ENCODE measurements at places on chromosomes 5 and 9. TPM values are rescaled to one million over a fixed set of nuclear protein-coding genes. Genes with fewer than 3 reads are reported as not detected.

- DNase-seq = no peak
Measured at GRCh38 chr5:114657342-114658130, 295.7 kb downstream of the KCNN2 start.

GRCh38 chr5:6491919-6492290 is 43.2 kb downstream of the UBE2QL1 start:
- DNase-seq = no peak

DNA sequence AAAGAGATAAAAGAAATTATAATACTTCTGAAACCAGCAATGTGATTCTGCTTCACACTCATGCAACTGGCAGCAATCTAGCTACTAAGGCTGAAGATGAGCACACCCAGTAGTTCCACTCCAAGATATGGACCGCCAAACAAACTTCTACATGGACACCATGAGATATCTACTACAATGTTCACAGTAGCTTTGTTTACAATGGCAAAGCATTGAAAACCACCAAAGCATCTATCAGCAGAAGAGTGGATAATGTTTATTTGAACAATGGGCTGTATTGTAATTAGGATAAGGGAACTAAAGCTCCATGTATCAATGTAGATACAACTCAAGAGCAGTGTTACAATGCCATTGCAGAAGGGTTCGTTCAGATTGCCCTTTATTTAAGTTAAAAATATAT is 91.2 kb upstream of the ERBIN start:
- no peak for DNase-seq

DNA sequence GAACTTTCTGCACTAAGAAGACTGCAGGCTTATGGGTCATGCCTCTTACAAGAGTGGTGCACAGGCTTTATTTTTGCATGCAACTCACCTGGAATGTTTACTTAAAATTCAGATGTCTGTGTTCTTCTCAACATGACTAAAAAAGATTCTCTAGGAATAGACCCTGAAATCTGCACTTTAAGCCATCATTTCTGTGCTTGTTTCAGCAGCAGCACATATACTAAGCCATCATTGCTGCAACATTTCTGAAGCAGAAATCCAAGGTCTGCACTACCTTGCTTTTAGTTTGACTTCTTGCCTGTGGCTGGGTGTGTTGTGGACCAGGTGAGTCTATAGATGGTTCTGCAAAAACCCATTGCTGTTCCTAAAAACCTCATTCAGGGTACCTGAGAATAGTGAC is 156.8 kb downstream of the CEP120 start:
- no peak for DNase-seq

- no peak for DNase-seq
Measured at GRCh38 chr9:102474357-102474756, 520.8 kb upstream of the CYLC2 start.

DNA sequence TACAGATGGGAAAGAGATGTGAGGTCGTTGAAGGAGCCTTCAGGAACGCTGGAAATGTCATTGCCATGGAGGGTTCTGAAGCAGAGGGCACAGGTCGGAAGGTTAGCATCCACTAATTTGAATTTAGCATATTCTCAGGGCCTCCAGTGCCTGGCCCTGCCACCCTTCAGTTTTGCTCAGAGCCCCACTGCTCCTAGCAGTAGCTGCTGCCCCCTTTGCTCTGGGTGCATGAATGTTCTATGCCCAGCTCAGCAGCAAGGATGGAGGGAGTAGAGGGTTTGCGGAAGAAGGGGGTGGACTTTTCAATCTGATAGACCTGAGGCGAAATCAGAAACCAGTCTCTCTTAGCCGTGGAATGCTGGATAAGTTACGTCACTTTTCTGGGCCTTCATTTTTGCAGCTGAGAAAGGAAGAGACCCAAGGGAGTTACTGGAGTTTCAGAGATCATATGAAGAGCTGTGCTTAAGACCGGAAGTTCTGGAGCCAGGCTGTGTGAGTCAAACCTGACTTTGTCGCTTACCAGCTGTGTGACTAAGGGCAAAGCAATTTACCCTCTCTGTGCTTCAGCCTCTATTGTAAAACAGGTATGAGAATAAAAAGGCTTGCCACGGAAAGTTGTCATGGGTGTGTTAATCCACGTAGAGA is 133.2 kb upstream of the PANK3 start:
- no peak for DNase-seq

DNA sequence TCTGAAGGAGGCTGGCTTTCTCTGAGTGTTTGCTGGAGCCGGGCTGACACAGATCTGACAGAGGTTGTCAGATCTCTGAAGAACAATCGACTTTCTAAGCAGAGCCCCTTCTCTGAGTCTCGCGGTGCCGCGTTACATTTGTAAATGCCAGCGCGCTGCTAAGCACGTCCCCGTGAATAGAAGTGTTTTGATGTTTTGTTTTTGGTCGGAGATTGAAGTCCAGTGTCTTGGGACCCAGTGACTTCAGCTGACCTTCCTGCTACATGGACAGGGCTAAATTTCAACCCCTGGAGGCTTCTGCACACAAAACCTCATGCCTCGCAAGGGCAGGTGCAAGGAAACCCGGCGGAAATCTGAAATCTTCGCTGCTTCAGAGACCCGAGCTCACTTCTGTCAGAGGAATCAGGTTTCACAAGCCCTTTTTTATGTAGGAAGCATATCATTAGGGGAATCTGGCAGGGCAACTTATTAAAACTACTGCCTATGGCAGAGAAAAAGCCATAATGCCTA is 27.2 kb downstream of the NEUROG1 start:
- DNase-seq = no peak

GRCh38 chr5:80967500-80968181 is 7.5 kb downstream of the RASGRF2 start:
- no peak for DNase-seq

GRCh38 chr5:154816891-154817492 is 33.4 kb downstream of the FAXDC2 start:
- no peak for DNase-seq

GRCh38 chr5:133827011-133827410 is 141.4 kb downstream of the C5orf15 start:
- DNase-seq = no peak

GRCh38 chr5:15374886-15375285 is 125.1 kb upstream of the FBXL7 start:
- no peak for DNase-seq

DNA sequence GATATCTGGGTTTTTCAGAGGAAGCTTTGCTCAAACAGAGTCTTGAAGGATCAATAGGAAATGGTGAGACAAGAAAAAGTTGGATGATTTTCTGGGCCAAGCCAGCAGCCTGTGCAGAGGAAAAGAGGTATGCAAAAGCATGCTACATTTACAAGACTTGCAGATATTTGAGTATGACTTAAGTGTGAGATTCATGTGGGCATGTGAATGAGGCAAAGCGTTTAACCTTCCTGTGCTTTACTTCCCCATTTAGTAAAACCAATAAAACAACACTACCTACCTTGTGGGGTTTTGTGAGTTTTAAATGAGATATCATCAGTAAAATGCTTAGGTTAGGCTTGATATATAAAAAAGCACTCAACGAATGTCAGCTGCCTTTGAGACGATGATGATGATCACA is 58.1 kb downstream of the PIP5K1B start:
- no peak for DNase-seq

DNA sequence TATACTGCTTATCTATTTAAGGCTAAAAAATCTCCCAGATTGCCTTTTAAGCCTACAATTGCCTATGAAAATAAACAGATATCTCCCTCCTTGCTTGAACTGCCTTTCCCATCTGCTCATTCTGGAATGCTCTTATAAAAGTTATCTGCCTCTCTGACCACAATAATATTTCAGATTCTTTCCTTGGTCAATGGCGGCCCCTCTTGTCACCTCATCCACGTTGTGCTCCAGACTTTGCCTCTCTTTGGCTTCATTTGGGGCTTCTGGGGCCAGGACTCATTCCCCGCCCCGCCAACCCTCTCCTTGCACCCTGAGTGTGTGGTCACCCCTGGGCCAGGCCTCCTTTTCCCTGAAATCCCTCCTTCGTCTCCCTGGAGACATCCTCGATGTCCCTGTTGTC is 110.0 kb upstream of the RPS23 start:
- DNase-seq = no peak

DNA sequence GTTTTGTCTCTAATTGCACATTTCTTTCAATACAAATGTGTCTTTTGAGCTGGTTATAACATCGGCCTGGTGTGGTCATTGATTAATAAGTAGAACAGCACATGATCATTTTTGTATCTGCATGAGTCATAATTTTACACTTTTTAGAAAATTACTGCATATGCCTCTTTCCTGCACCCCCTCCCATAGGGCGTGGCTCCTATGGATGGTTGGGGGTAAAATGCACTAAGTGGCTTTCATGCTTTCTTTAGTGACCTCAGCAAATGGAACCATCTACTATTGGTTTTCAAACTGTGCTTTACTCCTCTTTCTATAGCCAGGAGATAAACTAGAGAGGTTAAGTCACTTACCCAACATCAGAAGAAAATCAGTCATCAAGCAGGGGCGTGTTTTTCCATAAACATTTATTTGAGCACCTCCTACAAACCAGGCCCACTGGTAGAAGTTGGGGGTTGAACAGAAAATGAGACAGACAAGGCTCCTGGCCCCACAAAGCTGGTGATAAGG is 3.8 kb downstream of the ANXA6 start:
- peak; percentile 78 for DNase-seq

DNA sequence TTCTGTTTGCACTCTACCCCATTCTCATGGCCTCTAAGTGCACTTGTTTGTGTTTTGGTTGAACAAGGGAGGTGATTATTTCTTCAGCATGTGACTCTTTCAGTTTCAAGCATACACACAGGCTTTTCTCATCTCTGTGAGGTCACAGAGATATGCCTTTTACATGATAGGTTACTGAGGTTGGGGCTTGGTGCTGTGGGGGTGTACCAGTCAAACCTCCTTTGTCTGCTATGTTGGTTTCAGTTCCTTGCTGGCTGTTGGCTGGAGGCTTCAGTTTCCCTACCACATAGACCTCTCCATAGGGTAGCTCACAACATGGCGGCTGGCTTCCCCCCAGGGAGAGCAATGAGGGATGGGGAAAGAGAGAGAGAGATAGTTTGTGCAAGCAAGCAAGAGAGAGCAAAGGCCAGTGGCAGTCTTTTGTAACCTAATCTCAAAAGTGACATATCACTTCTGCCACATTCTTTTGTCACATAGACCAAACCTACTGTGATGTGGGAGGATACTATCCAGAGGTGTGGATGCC is 96.7 kb upstream of the SEMA6A start:
- no peak for DNase-seq

DNA sequence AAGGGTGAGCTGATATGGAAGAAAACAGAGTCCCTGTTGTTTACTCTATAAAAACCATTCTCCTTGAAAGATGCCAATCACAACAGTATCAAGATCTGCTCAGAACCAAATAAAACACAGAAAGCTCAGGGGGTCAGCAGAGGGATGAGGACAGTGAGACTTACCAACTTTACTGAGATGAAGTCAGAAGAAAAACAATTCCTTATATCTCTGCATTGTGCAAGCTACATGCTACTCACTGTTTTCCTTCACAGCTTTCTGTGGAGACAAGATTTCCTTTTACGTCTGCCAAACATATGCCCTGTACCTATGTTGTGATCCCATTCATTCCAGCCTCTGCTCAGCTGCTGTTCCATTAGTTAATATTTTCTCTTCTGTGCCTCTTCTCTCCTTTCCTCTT is 185.6 kb downstream of the TSSK1B start:
- DNase-seq = no peak

The PITX1 gene
- total RNA-seq = 0.20 TPM

The IL33 gene
- not detected for total RNA-seq

The WDR38 gene
- not detected for total RNA-seq

The SLC9A3 gene
- 3.3 TPM for total RNA-seq

The FBXL7 gene
- total RNA-seq = not detected

The MAPK9 gene
- 31.8 TPM for total RNA-seq
